Stimulated activated CD4-positive, alpha-beta T cell treated with anti-CD3 and anti-CD28 coated beads, Interleukin-1b, Interleukin-23, amount 100 ng/mL, for 24 hours (primary cell): ENCODE measurements at places on chromosomes 1 and 21.

GRCh38 chr1:212037900-212038299 is 2.4 kb downstream of the DTL start:
- DNase-seq, result no peak

DNA sequence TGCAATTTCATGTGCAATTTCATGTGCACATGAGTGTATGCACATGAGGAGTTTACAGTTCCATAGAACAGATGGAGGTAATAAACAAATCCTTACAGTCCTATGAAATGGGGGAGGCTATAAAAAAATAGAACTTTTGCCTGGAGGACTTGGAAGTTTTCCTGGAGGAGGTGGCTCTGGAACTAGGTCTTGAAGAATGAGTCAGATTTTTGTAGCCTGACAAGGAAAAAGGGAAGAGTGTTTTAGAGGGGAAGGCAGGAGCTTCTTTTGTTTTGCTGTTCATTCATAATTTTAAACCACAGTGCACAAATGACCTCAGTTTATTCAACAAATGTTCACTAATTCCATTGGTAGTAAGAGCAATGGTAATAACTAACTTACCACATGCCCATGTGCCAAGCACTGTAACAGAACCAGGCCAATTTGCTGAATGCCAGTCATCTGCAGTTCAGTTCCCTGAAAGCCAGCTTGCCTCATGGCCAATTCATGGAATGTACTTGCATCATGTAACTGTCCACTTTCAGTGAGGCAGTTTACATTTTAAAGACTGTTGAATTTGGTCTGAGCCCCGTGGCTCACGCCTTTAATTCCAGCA is 2.7 kb downstream of the DIO1 start:
- DNase-seq, result no peak

- no peak for DNase-seq
Observed at GRCh38 chr1:183417772-183418491, at the start of gene NMNAT2. Gene NMNAT2 (minus strand): TSS chr1:183418380. CDS start chr1:183418267, 113 bp downstream.

DNA sequence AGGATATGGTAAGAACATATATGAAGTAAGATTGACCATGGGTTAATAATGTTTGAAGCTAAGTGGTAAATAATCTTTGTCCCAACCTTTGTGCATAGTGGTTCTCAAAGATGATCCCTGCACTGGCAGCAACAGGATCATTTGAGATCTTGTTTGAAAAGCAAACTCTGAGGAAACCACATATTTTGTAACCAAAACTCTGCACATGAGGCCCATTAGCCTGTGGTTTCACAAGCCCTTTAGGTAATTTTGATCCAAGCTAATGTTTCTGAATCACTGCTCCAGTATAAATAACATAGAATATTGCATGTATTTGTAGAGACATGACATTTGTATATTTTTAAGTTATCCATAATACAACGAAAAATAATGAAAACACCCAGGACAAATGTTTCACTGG is 147.9 kb upstream of the RGS18 start:
- DNase-seq, result no peak

DNA sequence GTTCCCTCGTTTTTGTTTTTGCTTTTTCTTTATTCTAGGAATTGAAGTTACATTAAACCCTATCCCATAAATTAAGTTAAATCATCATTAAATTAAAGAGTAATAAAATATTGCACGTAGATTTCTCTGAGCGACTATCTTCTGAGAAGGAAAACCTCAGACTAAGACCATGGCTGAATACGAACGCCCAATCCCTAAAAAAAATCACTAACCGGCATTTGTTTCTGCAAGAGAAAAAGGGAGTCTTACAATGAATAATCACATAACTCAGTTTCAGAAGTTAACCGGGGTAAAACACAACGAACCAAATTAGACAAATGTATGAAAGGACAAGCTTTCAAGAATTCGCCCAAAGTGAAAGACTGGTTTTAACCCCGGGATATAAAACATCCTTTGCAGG is 1.3 kb downstream of the PIK3R3 start:
- no peak for DNase-seq

DNA sequence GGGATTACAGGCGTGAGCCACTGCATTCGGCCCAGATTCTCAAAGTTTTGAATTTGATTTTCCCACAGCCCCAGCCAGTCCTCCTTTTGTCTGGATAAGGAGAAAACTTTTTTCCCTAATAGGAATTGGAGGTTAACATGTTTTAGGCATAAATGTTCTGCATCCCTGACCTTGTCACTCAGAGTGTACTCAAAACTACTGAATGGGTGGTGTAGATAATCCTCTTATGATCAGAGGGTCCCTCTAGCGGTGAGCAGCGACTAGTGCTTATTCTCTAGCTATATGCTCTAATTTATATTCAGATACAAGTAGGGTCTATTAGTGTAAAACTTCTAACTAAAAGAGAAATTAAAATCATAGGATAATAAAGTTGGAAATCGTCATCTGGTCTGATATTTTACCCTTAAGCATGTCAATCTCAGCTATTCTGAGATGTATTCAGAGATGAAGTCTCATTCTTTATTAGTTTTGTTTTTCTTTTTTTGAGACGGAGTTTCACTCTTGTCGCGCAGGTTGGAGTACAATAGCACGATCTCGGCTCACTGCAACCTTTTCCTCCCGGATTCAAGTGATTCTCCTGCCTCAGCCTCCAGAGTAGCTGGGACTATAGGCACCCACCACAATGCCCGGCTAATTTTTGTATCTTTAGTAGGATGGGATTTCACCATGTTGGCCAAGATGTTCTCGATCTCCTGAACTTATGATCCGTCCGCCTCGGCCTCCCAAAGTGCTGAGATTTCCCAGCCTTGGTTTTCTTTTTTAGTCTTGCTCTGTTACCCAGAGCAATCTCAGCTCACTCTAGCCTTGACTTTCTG is 2.7 kb upstream of the PSMD4 start:
- DNase-seq, result no peak

GRCh38 chr1:156284112-156284511 is at the start of gene TMEM79:
Gene TMEM79 (plus strand): TSS chr1:156284325. CDS start chr1:156285227, 902 bp downstream.
- DNase-seq, result no peak

GRCh38 chr1:116971965-116972673 is 29.4 kb upstream of the CD101 start:
- no peak for DNase-seq

DNA sequence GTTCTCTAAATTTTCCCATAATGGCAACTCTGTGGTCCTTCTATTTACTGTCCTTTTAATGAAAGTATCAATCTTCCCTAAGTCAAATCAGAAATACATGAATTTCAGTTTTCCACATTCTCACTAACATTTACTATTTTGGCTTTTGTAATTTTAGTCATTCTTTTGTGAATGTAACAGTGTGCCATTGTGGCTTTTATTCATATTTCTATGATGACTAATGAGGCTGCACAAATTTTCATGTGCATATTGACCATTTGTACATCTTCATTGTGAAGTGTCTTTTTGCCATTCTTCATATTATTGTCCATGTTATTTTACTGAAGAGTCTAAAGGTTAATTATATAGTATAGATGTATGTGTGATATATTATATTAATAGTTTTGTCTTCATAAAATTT is 431.0 kb upstream of the BRINP3 start:
- no peak for DNase-seq

DNA sequence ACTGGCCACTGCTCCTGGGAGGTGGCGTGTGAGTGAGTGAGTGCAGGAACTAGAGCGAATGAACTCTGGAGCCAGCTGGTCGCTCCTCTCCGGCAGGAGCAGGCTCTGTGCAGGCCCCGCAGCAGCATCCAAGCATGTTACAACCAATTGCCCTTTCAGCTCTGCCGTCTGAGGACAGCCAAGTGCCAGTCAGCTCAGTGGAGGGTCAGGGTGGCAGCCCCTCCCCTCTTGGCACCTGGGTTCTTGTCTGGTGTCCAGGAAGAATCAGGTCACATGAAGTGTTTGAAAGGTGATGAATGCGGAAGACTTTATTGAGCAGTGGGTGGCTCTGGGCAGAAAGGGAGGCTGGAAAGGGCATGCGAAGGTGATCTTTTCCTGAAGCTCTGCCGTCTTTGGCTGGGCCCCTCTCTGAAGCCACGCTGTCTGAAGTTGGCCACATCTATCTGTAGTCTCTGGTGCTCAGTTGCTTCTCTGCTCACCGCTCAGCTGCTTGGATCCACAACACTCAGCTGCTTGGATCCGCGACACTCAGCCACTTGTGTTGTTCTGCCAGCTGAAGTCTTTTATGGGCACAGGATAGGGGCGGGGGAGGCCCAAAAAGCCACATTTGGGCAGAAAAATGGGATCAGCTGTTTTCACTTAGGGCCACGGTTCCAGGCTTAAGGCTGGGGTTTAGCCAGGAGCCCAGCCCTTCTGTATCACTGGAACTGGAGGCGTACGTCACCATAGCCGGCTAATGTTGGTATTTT is 139.8 kb downstream of the ADSS2 start:
- no peak for DNase-seq

- no peak for DNase-seq
Observed at GRCh38 chr1:65911679-65912078, 119.0 kb downstream of the PDE4B start.

DNA sequence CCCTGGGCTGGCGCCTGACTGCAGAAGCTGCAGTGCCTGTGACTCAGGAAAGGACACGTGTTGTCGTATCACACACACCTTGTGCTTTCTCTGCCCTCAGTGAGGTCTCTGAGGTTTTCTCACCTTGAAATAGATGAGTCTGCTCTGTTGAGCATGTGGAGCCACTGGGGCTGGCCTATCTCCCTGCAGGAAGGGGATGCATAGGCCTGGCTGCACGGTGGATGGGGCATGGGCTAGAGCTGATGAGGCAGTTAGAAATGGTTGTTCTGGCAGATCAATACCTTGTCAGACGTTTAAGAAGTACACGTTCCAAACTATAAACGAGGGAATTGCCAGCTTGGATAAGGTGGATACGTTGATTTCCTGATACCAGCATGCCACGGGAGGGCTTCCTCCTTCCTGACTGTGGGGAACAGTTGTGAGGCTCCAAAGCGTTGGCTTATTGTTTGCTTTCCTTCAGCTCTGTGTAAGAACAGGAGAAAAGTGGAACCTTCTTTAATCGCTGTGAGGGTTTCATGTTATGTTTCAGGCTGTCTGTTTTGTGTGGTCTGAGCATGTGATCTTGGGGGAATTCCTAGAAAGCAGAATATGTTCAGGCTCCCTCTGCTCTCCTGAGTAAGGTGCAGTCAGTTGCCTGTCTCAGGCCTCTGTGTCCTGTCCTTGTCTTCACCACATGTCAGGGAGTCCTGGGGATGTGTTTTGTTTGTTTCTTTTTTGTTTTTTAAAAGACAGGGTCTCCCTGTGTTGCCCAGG is 44.8 kb downstream of the PCNT start:
- DNase-seq, result no peak

DNA sequence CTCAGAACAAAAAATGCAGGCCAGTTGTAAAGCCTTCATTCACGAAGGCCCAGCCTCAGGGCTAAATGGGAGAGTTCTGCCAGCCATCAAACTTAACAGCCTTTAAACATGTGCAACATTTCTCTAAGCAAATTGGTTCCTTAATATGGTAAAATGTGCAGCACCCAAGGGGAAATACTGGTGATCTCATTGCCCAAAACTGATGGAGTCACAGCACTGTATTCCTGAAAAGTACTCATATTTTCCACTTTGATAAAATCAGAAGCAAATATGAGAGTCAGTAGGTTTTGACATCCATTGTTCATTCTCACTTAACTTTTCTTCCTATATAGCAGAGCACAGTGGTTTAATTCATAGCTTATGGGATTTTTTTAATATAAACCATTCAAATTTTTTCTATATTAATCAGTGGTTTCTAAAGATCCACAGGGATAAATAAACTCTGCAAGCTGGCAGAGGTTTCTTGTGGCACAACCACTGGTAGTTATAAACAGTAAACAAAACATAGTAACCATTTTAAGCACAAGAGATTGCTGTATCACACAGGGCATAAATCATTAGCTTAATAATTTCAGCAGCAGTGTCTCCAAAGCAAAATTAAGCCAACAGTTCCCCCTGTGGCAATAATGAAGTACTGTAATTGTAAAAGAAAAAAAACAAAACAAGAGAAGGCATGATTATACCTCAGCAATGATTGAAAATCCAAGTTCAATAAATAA is 106.9 kb upstream of the LYPLAL1 start:
- DNase-seq, result no peak

DNA sequence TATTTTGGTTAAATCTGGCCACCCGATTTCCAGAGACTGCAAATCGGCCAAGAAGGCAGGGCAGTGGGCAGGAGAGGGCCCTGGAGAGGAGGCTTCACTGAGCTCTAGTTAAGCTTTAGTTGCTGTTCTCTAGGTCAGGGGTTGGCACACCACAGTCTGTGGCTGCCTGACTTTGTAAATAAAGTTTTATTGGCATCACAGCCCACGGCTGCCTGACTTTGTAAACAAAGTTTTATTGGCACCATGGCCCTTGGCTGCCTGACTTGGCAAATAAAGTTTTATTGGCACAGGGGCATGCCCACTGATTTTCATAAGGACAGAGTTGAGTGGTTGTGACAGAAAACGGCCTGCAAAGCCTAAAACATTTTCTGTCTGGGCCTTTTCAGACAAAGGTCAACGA is 19.7 kb downstream of the AJAP1 start:
- DNase-seq, result no peak

DNA sequence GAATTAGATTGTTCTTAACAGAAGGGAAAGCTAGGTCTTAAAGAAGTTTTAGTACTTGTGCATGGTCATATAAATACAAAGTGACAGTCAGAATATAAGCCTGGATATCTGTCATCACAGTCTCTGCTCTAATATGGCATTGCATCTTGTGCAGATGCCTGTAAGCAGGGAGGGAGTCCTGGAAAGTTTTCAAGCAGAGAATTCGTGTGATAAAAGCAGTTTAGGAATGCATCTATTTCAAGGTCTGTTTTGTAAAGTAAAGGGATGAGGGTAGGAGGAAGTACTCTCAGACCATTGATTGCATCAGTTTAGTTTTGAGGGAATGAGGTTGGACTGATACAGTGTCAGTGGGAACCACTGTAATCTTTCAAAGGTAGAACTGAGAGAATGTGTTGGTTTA is 30.6 kb downstream of the IARS2 start:
- no peak for DNase-seq

DNA sequence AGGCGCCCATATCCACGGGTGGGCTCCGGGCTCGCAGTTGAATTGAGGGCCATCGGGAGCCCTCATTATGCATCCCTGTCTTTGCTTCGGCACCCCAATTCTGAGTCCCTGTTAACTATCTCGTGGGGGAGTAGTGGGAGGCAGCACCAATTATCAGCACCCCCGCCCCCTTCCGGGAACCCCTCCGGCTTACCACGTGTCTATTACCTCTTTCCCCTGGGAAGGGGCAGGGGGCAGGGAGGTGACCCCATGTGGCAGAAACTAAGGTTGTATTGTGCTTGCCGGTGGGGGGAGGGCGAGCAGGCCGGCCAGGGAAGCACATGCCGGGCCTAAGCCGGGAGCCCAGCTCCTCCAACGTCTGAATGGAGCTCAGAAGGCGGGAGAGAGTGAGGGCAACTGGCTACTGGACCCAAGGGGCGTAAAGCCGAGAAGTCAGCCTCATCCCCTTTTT is 1.0 kb downstream of the LIN28A start:
- no peak for DNase-seq

DNA sequence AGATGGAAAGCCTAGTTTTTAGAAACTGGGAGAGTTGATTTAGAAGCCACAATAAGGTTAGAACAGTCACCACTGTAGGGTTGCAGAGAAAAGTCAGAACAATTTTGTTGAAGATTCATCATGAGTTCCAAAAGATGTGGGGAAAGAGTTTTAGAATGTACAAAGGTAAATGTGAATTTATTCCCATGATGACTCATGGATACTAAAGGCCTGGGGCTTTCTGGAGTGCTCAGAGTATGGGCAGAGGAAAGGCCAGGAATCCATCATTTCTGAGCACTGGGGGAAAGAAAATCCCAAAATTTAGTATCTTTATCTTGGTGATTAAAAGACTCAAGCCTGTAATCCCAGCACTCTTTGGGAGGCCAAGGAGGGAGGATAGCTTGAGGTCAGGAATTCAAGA is 17.8 kb downstream of the YBX1 start:
- DNase-seq, result no peak
